ENCODE measurements at places on chromosomes 12 and 14.

- no peak for DNase-seq
Observed at GRCh38 chr14:94176808-94177207, 2.7 kb downstream of the PPP4R4 start.

DNA sequence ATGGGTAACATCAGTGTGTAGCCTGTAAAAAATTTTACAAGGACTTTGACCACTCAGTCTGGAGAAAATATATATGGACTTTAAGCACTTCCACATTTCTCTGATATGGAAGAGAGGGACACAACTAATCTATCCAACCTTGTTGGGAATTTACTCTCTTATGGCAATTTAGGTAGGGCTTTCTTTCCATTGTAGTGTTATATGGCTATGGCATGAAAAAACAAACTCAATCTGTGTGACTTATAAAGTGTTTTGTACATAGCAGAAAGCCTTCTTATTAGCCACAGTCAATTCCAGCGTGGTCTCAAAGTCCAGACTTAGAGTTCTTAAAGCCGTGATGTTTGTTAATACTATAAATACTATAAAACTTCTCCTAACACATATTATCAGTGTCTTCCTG is 98.3 kb downstream of the NOVA1 start:
- no peak for DNase-seq

- no peak for DNase-seq
Observed at GRCh38 chr12:114911196-114911595, 227.2 kb upstream of the TBX3 start.

GRCh38 chr12:92047393-92047826 is 98.2 kb downstream of the BTG1 start:
- no peak for DNase-seq

GRCh38 chr14:105745433-105746123 is 219.2 kb downstream of the TMEM121 start:
- DNase-seq = no peak

- DNase-seq = no peak
Observed at GRCh38 chr12:109518820-109519665, 41.6 kb downstream of the UBE3B start.

DNA sequence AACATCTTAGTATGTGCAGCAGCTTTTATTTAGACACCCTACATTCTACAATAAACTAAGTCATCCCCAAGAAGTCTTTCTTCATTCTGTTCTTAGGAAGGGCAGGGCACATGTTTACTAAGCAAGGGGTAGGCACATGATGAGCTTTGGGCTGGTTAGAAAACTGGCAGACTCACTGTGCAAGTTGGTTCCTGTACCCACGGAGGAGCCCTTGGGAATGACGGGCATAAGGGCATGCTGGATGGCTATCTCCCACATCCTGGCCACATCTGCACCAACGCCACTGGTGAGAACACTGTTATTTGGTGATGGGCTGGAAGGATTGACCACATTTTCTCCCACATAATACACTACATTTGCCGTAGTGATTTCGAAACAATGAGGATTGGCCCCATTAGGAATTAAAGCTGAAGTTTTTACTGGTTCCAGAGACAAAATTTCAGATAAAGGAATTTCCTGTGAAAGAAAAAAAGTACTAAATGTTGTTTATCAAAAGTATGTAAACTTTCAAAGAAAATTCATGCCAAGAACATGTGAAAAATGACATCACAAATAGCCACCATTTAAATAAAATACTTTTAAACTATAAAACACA is 297.0 kb downstream of the PRKD1 start:
- no peak for DNase-seq

DNA sequence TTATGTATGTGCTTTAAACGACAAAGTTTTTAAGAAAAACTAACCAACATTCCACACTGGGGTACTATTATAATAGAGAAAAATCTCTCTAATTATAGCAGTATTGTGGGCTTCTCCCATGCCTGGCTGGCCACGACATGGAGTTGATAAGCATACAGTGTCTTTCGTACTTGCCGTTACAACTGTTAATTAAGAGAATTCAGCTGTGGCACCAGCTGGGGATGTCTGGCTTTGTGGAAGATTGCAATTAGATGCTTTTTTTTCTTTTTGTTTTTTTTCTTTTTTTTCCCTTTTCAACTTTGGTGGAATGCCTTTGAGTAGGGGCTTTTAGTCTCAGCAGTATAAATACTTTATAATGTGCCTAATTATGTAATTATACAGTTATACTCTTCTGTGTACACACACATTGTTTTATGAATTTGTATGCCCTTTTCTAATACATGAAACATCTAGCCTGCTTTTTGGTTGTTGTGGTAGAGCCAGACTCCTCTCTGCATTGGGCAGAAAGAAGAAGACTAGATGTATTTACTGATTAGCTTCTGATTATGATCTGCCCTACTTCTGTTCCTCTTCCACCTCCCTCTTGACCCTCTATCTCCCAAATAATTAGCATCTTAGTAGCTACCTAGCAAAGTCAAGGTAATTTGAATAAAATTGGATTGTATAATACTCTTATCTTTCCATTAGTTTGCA is 76.4 kb downstream of the SUSD6 start:
- DNase-seq = no peak

GRCh38 chr12:104649921-104650320 is 193.2 kb downstream of the CHST11 start:
- no peak for DNase-seq

- DNase-seq = no peak
Observed at GRCh38 chr12:69927164-69927563, 102.1 kb downstream of the MYRFL start.

DNA sequence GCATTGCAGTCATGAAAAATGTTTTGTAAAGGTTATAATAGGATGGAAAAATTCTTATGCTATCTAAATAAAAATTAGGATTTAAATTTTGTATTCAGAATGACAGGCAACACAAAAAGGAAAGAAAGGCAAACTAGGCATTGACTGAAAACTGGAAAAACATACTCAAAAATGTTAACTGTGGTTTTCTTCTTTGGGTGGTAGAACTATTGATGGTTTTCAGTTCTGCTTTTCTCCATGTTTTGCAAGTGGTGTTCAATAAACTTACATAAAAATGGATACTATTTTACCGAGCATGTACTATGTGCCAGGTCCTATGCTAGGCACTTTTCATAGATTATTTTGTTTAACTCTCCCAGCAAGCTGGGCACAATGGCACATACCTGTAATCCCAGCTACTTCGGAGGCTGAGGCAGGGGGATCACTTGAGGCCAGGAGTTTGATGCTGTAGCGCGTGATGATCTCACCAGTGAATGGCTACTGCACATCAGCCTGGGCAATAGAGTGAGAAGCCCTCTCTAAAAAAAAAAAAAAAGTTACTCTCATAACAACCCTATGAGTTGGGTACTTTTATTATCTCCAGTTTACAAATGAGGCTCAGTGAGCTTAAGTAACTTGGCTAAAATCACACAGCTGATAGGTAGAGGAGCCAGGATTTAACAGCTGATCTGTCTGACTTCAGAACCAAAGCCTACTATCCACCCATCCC is 26.3 kb upstream of the TCP11L2 start:
- no peak for DNase-seq

GRCh38 chr14:66442953-66443571 is 43.1 kb upstream of the CCDC196 start:
- no peak for DNase-seq

DNA sequence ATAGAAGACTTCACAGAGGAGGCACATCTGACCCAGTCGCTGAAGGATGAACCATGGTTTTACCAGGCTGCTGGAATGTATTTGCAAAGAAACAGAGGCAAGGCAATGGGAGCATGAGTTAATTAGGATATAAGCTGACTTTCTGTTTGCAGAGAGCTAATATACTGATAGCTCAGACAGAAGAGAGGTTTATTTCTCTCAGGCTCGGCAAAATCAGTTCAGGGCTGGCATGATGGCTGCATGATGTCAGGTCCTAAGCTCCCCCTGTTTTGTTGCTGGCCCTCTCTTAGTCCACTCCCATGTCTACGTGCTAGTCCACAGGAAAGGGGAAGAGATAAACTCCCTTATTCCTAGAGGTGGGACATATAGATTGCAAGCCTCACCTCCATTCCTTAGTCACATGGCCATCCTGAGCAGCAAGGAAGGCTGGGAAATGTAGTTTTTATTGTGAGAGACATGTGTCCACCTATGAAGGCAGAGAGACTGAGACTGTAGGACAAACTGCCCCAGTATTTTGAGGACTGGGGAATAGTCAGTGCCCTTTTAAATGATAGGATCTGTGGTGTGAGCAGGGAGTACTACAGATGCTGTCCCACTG is 224.5 kb downstream of the VRK1 start:
- no peak for DNase-seq

DNA sequence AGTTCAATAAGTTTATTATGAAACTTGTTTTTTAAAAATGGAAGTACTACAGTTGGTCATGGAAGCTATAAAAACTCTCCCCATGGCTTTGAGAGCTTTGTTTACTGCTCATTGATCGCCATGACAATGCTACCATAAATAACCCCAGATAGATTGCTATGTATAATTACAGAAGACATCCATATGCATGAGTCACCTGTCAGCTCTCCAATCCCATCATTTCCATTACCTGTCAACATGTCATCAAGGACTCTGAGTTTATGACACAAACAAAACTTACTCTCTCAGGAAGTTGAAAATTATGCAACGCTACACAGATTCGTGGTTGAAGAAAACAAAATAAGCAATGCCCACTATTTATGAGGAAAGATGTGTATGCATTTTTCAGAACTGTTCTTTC is 144.4 kb downstream of the SEC23A start:
- DNase-seq = no peak

- DNase-seq = no peak
Observed at GRCh38 chr12:109493090-109493489, 15.7 kb downstream of the UBE3B start.

GRCh38 chr14:32258336-32258993 is 55.4 kb upstream of the RNU6-8 start:
- DNase-seq = no peak

GRCh38 chr14:81562818-81563217 is 29.2 kb upstream of the SEL1L start:
- DNase-seq = no peak

DNA sequence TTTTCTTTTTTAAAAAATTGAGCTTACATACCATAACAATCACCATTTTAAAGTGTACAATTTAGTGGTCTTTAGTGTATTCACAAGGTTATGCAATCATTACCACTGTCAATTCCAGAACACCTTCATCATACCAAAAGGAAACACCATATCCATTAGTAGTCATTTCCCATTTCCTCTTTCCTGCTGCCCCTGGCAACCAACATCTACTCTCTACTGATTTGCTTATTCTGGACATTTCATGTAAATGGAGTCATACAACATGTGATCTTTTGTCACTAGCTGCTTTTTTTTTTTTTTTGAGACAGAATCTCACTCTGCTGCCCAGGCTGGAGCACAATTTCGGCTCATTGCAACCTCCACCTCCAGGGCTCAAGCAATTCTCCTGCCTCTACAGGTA is 66.8 kb upstream of the CFL2 start:
- no peak for DNase-seq

GRCh38 chr14:64060648-64061096 is 207.9 kb downstream of the SYNE2 start:
- DNase-seq = no peak

GRCh38 chr14:31124197-31124596 is 83.4 kb downstream of the HECTD1 start:
- no peak for DNase-seq

GRCh38 chr12:111094157-111095010 is 174.0 kb upstream of the MYL2 start:
- DNase-seq = no peak

- DNase-seq = no peak
Observed at GRCh38 chr12:75000120-75000519, 209.5 kb downstream of the KCNC2 start.

- no peak for DNase-seq
Observed at GRCh38 chr12:29306682-29307081, 74.3 kb downstream of the ERGIC2 start.

DNA sequence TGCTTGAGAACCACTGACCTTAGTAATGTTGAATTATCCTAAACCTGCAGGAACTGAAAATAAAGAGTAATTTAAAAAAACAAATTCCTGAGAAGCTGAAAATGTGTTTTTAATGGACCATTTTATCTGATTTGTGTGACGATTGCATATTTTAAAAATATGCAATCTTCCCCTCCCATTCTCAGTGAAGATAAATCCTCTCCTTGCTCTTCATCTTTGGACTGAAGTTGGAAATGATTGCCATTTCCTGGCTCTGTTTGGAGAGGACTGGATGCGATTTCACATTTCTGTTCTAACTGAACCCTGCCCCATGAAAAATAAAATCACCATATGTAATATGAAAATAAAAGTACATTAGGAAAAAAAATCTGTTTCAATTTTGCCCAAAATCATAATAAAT is 216.3 kb downstream of the SLC6A15 start:
- no peak for DNase-seq

DNA sequence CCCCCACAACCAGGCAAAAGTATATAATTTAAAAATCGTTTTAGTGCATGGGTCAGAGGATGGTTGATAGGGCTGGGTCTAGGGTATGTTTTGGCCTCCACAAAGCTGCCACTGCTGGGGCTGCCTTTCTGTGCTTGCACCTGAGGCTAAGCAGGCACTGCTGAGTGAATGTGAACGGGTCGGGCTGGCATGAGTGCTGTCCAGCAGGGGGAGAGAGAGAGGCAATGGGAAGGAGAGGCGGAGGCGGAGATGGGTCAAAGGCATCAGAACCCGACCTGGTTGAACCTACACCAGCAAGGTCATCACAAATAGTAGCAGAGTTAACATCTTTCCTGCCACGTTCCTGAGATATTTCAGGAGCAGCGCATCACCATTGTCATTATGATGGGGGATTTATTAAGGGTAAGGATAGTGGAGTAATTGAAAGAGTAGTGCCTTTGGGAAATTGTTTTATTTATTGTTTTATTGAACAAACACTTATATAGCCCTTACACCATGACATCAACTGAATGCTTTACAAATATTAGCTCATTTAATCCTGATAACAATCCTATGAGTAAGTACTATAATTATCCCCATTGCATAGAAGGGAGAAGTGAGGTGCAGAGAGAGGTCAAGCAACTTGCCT is 5.8 kb upstream of the NRXN3 start:
- no peak for DNase-seq

GRCh38 chr12:31629756-31630732 is 29.4 kb upstream of the ETFBKMT start:
- no peak for DNase-seq

Measured in effector memory CD4-positive, alpha-beta T cell (primary cell).